ENCODE measurements at places on chromosomes 2 and 18. TPM values are rescaled to one million over a fixed set of nuclear protein-coding genes. Genes with fewer than 3 reads are reported as not detected.

DNA sequence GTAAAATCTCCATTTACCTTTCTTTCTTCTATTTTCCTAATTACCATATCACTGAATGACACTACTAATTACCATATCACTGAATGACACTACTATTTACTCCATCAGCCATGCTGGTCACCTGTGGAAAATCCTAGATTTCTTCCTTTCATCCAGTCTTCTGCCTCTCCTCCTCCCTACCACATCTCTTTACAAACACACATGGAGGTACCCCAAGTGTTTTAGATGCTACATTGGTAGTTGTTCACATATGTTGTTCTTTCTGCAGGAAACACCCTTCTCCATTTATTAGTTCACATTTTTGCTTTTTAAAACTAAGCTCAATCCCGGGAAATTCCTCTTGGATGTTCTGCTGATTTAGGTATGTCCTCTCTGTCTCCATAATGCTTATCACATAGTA lies 134.0 kb downstream of the IKZF2 start:
- DNase-seq = no peak
- H3K27ac ChIP-seq = no peak overlapping the region
- H3K4me1 ChIP-seq = no peaks in the 10 kb centered on the region
- H3K27me3 ChIP-seq = no peaks in the 10 kb centered on the region

DNA sequence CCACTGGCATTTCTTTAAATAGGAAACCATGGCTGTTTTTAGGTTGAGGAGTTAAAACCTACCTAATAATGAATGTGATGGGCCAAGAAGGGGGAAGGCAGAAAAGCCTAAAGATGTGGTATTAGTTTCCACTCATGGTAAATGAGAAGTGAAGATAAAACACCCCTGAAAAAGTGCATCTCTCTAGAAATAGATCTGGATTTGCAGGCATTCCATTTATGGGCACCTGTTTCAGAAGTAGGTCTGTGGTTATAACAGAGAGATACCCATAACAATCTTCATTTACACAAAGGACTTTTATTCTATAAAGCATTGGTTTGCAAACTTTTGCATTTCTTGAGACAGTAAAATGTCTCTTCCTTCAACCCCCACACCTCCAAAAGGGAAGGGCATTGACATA lies 62.1 kb downstream of the PRKCE start:
- H3K36me3 ChIP-seq = no peaks in the 10 kb centered on the region
- no peak overlapping the region for H3K27ac ChIP-seq
- no peak overlapping the region for H3K4me3 ChIP-seq
- H3K4me1 ChIP-seq = no peaks in the 10 kb centered on the region

GRCh38 chr2:140759426-140760156 lies 1371.2 kb downstream of the LRP1B start:
- no peak overlapping the region for H3K27ac ChIP-seq
- no peaks in the 10 kb centered on the region for H3K4me1 ChIP-seq
- H3K4me3 ChIP-seq = no peak overlapping the region
- no peaks in the 10 kb centered on the region for H3K27me3 ChIP-seq
- no peak for DNase-seq

DNA sequence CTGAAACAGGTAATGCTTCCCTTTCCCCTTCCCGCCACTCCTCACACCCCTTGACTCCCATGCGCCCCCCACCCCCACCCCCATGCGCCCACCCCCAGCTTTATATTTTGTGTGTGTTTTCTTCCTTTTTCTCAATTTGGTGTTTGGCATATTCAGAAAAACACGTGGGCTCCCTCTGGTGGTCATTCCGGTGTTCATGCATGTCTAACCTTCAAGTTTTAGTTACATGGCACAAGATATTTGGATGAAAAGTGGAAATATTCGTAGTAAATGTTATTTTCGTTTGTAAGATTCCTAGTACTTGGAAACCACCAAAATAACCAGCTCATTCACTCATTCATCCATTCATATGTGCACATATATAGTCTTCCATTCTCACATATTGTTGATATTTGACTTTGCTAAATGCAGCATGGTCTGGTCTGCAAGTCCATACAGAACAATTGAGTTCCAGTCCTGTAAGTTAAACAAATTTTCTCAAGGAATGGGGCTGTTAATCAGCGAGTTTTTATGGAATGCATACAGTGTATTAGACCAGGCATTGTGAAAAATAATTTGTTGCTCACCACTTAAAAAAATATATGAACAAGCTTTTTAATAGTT lies 143.6 kb upstream of the MAP3K20 start:
- H3K4me3 ChIP-seq = no peak overlapping the region
- no peaks in the 10 kb centered on the region for H3K36me3 ChIP-seq
- H3K27ac ChIP-seq = no peak overlapping the region
- H3K27me3 ChIP-seq = no peaks in the 10 kb centered on the region
- no peaks in the 10 kb centered on the region for H3K4me1 ChIP-seq
- DNase-seq = no peak

GRCh38 chr18:37482433-37482832 lies 83.2 kb downstream of the CELF4 start:
- no peaks in the 10 kb centered on the region for H3K4me1 ChIP-seq
- H3K27me3 ChIP-seq = no peaks in the 10 kb centered on the region
- H3K36me3 ChIP-seq = no peaks in the 10 kb centered on the region
- no peak for DNase-seq

GRCh38 chr2:8219096-8219495 lies 462.8 kb upstream of the ID2 start:
- DNase-seq = no peak
- no peak overlapping the region for H3K4me3 ChIP-seq
- no peaks in the 10 kb centered on the region for H3K27me3 ChIP-seq
- no peak overlapping the region for H3K27ac ChIP-seq
- peaks cover 4% of the 10 kb centered on the region for H3K4me1 ChIP-seq

DNA sequence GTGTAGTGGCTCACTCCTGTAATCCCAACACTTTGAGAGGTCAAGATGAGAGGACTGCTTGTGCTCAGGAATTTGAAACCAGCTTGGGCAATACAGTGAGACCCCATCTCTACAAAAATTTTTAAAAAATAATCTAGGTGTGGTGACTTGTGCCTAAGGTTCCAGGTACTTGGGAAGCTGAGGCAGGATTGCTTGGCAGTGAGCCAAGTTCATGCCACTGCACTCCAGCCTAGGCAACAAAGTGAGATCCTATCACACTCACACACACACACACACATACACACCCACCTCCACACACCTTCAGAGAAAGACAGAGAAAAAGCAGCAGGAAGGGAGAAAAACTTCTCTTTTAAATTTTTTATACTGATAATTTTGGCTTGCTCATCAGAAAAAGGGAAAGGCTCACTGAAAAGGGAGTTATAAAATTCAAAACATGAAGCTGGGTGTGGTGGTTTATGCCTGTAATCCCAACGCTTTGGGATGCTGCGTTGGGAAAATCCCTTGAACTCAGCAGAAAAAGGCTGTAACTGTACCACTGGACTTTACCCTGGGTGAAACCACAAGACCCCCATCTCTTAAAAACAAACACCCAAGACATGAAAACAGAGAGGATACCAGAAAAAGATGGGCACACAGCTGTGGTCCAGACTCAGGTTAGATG lies 25.7 kb downstream of the FAM168B start:
- no peaks in the 10 kb centered on the region for H3K4me1 ChIP-seq
- no peak for DNase-seq
- H3K27ac ChIP-seq = no peak overlapping the region
- H3K27me3 ChIP-seq = no peaks in the 10 kb centered on the region
- H3K4me3 ChIP-seq = no peak overlapping the region

DNA sequence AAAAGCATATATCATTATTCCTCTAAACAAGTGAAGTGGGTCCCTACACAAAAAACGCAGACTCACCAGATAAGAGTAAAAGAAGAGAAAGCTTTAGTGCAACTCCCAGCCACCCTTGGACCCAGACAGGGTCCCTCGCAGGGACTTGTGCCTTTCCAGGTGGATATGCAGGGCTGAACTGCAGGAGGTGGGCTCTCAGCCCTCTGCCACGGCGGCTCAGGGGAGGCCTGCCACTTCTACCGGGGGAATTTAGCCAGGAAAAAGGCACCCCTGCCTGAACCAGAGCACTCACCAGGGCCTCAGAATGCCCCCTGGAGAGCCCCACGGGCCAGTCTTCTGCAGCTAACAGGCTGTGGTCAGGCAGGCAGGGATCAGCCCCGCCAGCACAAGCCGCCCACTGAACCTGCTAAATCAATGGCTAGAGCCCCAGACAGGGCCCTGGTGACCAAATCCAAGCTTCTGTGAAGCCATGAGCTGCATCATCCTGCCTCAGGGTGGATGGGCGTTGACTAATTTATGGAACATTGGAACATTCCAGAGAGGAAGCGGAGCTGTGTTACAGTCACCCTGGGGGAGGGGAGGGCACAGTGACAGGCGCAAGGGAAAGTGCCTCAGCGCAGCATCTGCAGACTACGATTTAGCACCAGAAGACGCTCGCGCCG lies 209.3 kb downstream of the EIPR1 start:
- H3K4me1 ChIP-seq = no peaks in the 10 kb centered on the region
- DNase-seq = no peak
- H3K4me3 ChIP-seq = no peak overlapping the region

Gene KCNE4
- total RNA-seq = 0.35 TPM

Gene NOSTRIN
- total RNA-seq = 96.5 TPM

Gene NT5C1B
- total RNA-seq = not detected

Gene RBM44
- 0.38 TPM for total RNA-seq
